ENCODE measurements at places on chromosomes 7 and 10. TPM values are rescaled to one million over a fixed set of nuclear protein-coding genes. Genes with fewer than 3 reads are reported as not detected.
A peak's percentile ranks its signal among the peaks of the same experiment; 100 is the strongest.

The SPDYE16 gene
- 1.3 TPM for total RNA-seq

- peaks cover 15% of the 10 kb centered on the region for H3K4me1 ChIP-seq
- H3K27ac ChIP-seq: no peak overlapping the region
Measured at GRCh38 chr10:122142641-122143237, 128.4 kb upstream of the BTBD16 start.

GRCh38 chr7:152126741-152127140 lies 101.3 kb downstream of the GALNT11 start:
- no peak overlapping the region for H3K4me3 ChIP-seq
- no peaks in the 10 kb centered on the region for H3K4me1 ChIP-seq
- no peak for DNase-seq
- H3K36me3 ChIP-seq: no peaks in the 10 kb centered on the region
- H3K27me3 ChIP-seq: no peaks in the 10 kb centered on the region

DNA sequence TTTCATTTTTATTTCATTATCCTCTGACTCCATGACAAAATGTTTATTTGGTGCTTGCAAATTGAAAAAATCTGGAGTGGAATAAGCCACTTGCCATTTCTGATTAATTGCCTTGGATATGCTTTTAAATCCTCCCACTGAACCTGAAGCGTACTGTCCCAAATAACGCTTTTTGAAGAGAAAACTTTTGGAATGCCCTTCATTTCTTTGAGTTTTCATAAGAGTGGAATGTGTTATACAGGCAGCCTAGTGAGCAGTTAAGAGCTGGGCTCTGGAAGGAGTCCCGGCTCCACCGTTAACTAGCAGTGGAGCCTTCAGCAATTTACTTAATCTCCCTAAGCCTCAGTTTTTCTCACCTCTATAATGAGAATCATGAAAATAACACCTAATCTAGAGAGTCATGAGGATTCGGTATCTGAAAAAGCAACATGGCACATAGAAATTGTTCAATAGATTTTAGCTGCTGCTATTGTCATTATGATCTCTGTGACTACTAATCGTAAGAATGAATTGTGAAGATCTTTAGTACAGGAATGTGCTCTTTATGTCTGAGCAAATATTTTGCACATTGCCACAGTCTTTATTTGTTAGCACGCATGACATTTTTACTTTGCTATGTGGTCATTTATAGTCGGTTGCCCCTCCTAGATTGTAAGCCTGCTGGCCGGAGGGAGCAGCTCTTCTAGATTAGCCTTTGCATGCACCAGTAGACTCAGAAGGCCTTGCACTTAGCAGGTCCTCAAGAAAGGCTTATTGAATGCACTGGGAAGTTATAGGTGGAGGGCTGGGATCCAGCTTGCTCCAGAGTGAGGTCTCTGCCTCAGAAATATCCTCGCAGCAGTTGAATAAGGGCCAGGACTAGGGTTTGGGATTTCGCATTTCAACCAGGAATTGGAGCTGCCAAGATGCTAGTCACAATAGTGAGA lies 59.4 kb downstream of the PLCE1 start:
- H3K4me3 ChIP-seq: no peak overlapping the region
- no peaks in the 10 kb centered on the region for H3K36me3 ChIP-seq
- H3K27me3 ChIP-seq: no peaks in the 10 kb centered on the region
- no peak for DNase-seq
- no peak overlapping the region for H3K27ac ChIP-seq

GRCh38 chr7:96441436-96442084 lies 119.7 kb upstream of the SLC25A13 start:
- no peaks in the 10 kb centered on the region for H3K36me3 ChIP-seq
- no peak overlapping the region for H3K4me3 ChIP-seq
- H3K27ac ChIP-seq: no peak overlapping the region
- no peaks in the 10 kb centered on the region for H3K27me3 ChIP-seq
- no peak for DNase-seq

The GIMAP1 gene
- total RNA-seq: 1.4 TPM

DNA sequence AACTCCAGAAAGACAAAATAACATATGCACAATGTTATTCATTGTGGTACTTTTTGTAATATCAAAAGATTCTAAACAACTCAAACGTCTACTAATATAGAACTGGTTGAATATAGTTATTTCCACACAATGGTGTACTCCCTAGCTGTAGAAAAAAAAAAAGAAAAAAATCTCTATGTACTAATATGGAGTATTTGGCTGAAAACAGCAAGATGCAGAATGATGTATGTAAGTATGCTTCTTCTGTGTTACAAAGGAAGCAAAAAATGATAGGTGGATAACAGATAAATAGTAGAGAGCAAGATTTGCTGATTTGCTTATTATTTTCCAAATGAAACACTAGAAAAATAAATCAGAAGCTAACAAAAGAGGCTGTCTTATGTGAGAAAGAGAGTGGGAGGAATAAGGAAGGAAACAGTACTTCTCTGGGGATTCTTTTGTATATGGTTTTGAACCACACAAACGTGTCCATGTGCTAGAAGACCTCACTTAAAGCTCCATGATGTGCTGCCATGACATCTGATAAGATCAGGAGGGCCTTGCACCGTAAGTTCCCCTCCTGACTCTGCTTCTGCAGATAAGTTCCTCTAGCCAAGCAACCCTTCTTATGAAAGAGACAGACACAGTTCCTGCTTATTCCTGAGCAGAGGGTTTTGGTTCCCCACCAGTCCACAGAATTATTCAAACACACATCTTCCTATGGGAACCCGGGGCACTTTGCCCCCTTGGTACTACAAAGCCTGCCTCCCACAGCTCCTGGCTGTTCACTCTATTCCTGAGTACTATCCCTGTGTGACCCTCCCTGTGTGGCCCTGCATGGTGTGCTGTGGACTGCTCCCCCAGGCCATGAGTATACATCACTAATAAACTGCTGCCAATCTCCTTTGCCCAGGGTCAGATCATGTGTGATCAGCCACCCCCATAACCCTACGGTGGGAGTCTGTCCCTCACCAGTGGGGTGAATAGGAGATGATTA lies 159.1 kb downstream of the CCDC71L start:
- no peak overlapping the region for H3K27ac ChIP-seq
- H3K36me3 ChIP-seq: no peaks in the 10 kb centered on the region
- no peaks in the 10 kb centered on the region for H3K27me3 ChIP-seq
- no peak overlapping the region for H3K4me3 ChIP-seq

The SOSTDC1 gene
- 1.5 TPM for total RNA-seq

GRCh38 chr10:12595936-12596576 lies 246.7 kb downstream of the CAMK1D start:
- H3K27me3 ChIP-seq: no peaks in the 10 kb centered on the region
- H3K36me3 ChIP-seq: no peaks in the 10 kb centered on the region
- H3K4me3 ChIP-seq: no peak overlapping the region
- no peak for DNase-seq
- H3K27ac ChIP-seq: no peak overlapping the region

- no peaks in the 10 kb centered on the region for H3K36me3 ChIP-seq
- H3K27me3 ChIP-seq: no peaks in the 10 kb centered on the region
- no peak overlapping the region for H3K27ac ChIP-seq
- H3K4me3 ChIP-seq: no peak overlapping the region
- no peak for DNase-seq
Measured at GRCh38 chr10:70613941-70614340, 11.4 kb upstream of the PRF1 start.

The NDUFA5 gene
- 68.5 TPM for total RNA-seq

DNA sequence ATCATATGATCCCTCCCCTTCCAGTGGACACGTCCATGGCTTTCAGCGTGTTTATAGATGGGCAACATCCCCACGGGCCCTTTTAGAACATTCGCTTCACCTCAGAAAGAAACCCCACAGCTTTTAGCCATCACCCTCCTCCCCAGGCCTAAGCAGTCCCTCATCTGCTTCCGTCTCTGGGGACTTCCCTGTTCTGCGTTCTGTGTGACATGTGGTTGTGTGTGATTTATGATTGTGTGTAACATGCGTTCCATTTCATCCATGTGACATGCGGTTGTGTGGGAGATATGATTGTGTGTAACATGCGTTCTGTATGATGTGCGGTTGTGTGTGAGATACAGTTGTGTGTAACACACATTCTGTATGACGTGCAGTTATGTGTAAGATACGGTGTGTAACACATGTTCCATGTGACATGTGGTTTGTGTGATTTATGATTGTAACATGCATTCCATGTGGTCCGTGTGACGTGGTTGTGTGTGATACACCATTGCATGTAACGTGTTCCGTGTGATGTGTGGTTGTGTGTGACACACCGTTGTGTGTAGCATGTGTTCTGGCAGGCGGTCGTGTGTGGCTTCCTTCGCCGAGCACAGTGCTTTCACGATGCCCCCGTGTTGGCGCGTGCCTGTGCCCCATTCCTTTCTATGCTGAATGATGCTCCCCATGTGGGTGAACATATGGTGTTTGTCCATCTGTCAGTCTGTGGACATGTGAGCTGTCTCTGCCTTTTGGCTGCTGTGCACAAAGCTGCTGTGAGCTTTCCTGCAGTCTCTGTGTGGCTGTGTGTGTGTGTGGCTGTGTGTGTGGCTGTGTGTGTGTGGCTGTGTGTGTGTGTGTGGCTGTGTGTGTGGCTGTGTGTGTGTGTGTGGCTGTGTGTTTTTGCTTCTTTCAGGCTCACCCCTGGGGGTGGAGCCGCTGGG lies 26.2 kb downstream of the PWWP2B start:
- DNase-seq: no peak
- no peaks in the 10 kb centered on the region for H3K27me3 ChIP-seq
- no peak overlapping the region for H3K4me3 ChIP-seq
- H3K36me3 ChIP-seq: no peaks in the 10 kb centered on the region
- H3K27ac ChIP-seq: peak overlapping the region; percentile 93
- peaks cover 44% of the 10 kb centered on the region for H3K4me1 ChIP-seq

- peak overlapping the region; percentile 29 for H3K4me3 ChIP-seq
- H3K4me1 ChIP-seq: peaks cover 6% of the 10 kb centered on the region
- H3K27ac ChIP-seq: peak overlapping the region; percentile 3
- peak; percentile 86 for DNase-seq
- no peaks in the 10 kb centered on the region for H3K36me3 ChIP-seq
- no peaks in the 10 kb centered on the region for H3K27me3 ChIP-seq
Measured at GRCh38 chr7:148962823-148963582, 65.3 kb downstream of the PDIA4 start.

DNA sequence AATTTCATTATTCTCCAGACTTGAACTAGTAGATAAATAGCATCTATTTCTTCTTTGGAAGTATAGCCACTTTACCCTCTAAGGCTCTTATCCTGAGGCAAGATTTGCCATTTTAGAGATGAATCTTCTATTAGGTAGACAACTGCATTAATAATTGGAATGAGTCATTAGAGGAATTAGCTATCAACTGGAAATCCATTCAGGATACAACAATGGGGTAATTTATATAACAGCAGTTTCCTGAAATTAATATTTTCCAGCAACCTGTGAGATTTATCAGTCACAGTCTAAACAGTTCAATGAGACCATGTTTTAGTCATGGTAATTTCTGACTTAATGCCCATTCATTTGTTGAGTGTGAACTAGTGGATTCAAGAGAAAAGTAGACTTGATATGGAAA lies 928.6 kb upstream of the MBL2 start:
- no peaks in the 10 kb centered on the region for H3K27me3 ChIP-seq
- no peaks in the 10 kb centered on the region for H3K36me3 ChIP-seq
- H3K4me1 ChIP-seq: no peaks in the 10 kb centered on the region
- no peak for DNase-seq
- no peak overlapping the region for H3K27ac ChIP-seq

DNA sequence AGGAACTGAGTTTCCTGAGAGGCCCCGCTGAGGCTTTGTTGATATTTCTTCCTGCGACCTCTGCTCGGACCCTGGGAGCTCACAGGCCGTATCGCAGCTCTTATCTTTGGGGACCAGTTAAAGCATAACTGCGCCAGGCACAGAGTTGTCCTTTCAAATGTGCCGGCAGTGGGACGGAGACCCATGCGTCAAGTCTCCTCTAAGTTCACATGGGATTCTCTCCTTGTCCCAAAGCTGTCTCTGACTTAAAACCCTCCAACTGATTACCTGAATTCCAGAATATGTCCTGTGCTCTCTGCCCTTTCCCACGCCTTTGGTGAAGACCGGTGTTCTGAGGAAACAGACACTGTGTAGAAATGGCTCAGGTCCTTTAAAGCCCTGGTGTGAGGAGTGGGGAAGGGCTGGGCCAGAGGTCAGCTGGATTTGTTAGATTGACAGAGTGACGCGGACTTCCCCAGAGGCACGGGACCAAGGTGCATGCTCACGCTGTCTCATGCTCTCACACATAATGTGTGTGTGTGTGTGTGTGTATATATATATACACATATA lies 169.8 kb downstream of the EGFR start:
- peaks cover 37% of the 10 kb centered on the region for H3K4me1 ChIP-seq
- no peak overlapping the region for H3K27ac ChIP-seq
- no peak overlapping the region for H3K4me3 ChIP-seq

The SNCG gene
- total RNA-seq: 8.3 TPM

DNA sequence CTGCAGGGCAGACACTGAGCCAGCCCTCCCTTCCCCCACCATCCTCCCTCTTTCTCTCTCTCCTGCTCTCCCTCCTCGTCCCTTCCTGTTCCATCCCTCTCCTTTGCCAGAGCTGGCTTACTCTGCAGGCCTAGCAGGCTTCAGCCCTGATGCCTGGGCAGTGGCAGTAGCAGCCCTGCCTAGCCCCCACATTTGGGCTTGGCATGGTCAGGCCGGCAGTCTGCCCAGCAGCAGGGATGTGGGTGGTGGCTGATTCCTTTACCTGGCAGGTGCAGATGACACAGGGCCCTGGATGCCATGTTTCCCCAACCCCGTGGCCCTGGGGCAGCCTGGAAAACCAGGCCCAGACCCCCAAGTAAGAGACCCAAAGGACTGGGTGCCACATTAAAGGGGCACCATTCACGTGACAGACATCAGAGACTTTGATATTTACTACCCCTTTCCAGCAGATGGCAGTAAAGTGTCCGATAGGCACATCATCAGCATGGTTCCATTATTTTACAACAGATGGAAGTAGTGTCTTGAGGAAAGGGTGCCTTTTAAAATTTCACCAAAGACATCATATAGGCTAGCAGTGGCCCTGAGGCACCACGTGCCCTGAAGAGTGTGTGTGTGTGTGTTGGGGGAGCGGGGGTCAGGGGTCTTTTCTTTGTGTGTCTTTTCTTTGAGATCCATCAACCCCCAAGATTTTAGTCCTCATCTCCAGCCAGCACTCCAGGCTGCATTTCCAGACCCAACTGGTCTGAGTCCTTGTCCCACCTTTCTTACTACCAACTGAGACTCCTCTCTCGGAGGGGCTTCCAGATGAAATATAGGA lies 5.9 kb downstream of the KCP start:
- no peak overlapping the region for H3K4me3 ChIP-seq
- no peaks in the 10 kb centered on the region for H3K27me3 ChIP-seq
- H3K36me3 ChIP-seq: no peaks in the 10 kb centered on the region
- no peak for DNase-seq
- no peaks in the 10 kb centered on the region for H3K4me1 ChIP-seq
- no peak overlapping the region for H3K27ac ChIP-seq

- no peak for DNase-seq
- H3K27ac ChIP-seq: no peak overlapping the region
- no peaks in the 10 kb centered on the region for H3K27me3 ChIP-seq
- H3K4me1 ChIP-seq: no peaks in the 10 kb centered on the region
- H3K36me3 ChIP-seq: no peaks in the 10 kb centered on the region
- no peak overlapping the region for H3K4me3 ChIP-seq
Measured at GRCh38 chr7:80482950-80483349, 28.9 kb downstream of the GNAT3 start.

- no peaks in the 10 kb centered on the region for H3K27me3 ChIP-seq
- H3K36me3 ChIP-seq: no peaks in the 10 kb centered on the region
- H3K4me1 ChIP-seq: no peaks in the 10 kb centered on the region
- H3K4me3 ChIP-seq: no peak overlapping the region
Measured at GRCh38 chr7:107917763-107918651, 27.0 kb downstream of the DLD start.

The SPAM1 gene
- 3.9 TPM for total RNA-seq

- H3K4me3 ChIP-seq: no peak overlapping the region
- H3K36me3 ChIP-seq: no peaks in the 10 kb centered on the region
- H3K4me1 ChIP-seq: no peaks in the 10 kb centered on the region
- H3K27ac ChIP-seq: no peak overlapping the region
- DNase-seq: no peak
Measured at GRCh38 chr10:74544106-74544505, 282.3 kb upstream of the KAT6B start.

Measured in testis (tissue), 5 donors.